C1 segment of cervical spinal cord (tissue), 14 donors: ENCODE measurements at places on chromosomes 1 and 21.

DNA sequence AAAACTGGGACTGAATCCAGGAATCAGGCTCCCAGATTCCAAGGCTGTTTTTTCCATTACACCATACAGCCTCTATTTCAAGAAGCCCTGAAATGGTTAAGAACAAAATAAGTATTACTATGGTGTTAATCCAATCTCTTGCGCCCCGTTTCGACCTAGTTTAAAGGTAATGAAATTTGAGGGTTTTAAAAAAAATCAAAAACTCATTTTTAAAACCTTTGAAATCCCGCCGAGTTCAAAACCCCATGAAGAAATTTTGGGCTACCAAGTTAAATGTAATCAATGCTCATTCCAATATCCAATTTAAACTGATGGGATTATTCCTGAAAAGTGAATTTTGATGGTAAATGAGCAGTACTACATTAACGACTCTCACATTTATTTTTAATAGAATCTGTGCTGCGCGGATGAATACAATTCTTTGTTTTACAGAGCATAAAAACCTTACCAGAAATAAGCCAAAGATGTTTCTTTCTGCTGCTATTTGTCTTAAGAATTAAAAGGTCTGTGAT lies 767 bp upstream of the EGLN1 start:
- no peak for DNase-seq

GRCh38 chr1:78279051-78279450 lies 211.7 kb upstream of the PTGFR start:
- DNase-seq = no peak

- DNase-seq = no peak
These were observed 51.7 kb downstream of the ABCA4 start for GRCh38 chr1:94068999-94069918.

- DNase-seq = no peak
These were observed 1.4 kb downstream of the RPE65 start for GRCh38 chr1:68448365-68448764.

GRCh38 chr1:79899914-79900313 lies 893.4 kb upstream of the ADGRL4 start:
- DNase-seq = no peak

GRCh38 chr1:217919683-217920388 lies 288.7 kb downstream of the SPATA17 start:
- no peak for DNase-seq

GRCh38 chr1:225426395-225427234 lies 1.2 kb downstream of the LBR start:
- no peak for DNase-seq

DNA sequence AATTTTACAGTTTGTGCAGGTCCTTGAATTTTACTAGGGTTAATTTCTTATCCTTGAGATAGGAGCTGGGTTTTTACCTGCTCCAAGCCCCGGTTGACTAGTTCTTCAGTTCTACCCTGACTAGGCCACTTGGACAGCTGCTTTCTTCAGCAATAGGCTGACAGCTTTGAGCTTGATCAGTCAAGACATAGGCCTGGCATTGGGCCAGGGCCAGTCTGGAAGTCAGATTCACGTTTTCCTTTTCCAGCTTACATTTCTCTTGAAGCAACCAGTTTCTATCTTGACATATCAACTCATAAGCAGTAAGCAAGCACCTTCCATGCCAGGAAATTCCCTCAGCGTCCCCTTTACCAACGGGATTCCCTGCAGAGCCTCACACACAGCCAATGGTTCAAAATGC lies 63.7 kb upstream of the AJAP1 start:
- DNase-seq = no peak

DNA sequence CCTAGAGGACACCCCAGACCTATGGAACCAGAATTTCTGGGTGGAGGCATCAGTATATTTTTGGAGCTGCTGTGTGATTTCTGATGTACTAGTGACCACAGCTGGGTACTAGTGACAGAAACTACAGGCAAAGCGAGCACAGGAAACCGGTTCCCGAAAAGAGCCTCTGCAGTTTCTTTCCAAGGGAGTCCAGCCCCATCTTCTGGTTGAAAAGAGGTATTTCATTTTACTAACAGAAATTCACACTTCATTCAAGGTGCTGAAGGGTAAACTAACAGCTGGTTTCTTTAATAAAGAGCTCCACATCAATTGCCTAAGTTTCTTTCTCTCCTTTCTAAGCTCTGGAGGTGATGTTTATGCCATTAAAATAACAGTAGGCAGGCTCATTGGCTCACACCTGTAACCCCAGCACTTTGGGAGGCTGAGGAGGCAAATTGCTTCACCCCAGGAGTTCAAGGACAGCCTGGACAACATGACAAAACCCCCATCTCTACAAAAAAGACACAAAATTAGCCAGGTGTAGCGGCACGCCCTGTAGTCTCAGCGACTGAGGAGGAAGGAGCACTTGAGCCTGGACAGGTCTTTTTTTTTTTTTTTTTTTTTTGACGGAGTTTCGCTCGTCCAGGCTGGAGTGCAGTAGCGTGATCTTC lies 22.0 kb downstream of the THAP3 start:
- no peak for DNase-seq

DNA sequence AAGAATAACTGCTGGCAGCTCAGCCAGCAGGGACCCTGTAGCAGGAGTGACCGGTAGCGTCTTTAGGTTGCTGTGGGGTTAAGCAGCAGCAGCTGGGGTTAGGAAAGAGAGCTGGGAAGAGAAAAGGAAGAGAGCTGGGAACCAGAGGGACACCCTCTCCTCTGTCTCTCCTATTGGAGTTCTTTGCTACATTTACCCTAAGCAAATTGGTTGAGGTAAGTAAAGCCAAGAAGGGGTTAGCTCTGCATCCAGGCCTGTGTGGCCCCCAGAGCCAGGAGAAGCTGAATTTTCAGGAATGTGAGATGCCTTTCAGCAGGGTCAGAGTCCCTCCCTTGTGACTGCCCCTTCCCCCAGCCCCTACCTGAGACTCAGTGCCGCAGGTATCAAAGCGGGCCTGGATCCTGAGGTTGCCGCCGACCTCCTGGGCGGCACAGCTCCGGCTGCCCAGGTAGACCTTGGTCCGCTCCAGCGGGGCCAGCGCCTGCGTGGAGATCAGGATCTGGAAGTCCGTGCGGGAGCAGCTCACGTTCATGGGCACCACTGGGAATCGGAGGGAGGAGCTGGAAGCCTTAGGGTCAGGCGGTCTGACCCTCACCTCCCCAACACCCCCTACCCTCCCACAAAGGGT lies 16.4 kb downstream of the CDCP2 start:
- DNase-seq = no peak

- DNase-seq = no peak
These were observed 61.8 kb downstream of the RGS13 start for GRCh38 chr1:192697771-192698170.

DNA sequence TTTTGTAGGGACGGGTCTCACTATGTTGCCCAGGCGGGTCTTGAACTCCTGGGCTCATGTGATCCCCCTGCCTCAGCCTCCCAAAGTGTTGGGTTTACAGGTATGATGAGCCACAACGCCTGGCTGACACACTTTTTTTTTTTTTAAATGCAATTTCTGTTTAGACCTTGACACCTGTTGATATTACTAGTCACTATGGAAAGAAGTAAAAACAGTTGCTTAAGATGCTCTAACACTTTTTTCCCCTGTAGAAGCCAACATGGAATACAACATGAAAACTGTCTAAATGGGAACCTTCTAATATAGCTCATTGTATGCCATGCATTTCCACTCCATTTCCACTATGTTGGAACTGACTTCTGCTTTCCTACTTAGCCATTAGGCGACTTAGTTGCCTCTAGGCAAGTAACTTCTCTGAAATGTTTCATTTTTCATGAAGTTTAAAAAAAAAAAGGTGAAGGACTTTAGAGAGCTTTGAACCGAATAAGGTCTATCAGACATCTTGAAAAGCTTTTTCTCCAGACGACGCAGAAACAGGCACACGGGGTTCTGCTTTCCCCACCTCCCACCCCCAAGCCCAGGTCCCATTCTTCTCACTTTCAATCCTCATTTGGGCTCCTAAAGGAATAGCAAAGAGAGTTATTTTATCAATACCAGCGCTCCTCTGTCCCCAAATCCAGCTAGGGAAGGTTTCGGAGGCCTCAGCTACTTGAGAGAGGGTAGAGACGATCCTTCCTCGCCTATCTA lies 648 bp upstream of the DR1 start:
- no peak for DNase-seq

GRCh38 chr1:182340233-182341058 lies 51.1 kb downstream of the GLUL start:
- DNase-seq = no peak

GRCh38 chr21:38075833-38076587 lies 159.8 kb upstream of the KCNJ6 start:
- no peak for DNase-seq

DNA sequence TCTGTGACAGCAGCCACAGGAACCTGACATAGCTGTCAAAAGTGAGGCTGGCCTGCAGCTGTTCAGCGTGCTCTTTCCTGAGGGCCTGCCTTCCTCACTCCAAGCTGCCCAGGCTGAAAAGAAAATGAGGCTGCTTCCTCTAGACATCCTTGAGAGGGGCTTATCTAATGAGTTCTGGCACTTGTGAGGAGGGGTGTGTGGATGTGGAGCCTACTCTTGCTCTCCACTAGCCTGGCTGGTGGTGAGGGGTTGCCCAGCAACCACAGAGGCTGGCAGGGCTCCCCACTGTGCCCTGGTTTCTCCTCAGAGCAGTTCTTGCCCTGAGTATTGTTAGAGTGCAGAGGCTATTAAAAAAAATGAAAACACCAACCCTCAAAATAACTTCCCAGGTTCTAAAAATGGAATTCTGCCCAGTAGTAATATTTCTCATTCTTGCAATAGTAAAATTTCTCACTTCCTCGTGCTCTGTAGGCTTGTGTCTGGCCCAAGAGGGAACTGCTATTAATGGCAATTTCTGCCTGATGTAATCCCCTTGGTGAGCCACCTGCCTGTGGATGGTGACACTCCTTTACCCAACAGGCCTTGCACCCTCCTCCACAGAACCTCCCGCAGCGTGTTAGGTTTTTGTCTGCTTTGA lies 52.6 kb upstream of the EPS8L3 start:
- DNase-seq = no peak

DNA sequence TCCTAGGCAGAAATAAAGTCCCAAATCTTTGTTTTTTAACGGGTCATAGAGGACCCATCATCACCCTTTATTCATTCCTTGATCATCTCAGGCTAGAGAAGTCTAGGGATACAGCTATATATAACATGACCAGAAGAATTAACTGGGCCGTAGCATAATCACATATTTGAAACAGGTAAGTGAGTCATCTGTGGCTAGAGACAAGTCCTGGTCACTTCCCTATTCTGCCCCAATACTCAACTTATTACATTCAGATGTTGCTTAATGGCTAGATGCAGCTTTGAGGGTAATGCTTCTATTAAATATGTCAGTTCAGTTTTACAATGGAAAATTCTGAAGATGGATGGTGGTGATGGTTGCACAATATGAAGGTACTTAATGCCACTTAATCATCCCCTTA lies 47.0 kb downstream of the EXO1 start:
- no peak for DNase-seq

DNA sequence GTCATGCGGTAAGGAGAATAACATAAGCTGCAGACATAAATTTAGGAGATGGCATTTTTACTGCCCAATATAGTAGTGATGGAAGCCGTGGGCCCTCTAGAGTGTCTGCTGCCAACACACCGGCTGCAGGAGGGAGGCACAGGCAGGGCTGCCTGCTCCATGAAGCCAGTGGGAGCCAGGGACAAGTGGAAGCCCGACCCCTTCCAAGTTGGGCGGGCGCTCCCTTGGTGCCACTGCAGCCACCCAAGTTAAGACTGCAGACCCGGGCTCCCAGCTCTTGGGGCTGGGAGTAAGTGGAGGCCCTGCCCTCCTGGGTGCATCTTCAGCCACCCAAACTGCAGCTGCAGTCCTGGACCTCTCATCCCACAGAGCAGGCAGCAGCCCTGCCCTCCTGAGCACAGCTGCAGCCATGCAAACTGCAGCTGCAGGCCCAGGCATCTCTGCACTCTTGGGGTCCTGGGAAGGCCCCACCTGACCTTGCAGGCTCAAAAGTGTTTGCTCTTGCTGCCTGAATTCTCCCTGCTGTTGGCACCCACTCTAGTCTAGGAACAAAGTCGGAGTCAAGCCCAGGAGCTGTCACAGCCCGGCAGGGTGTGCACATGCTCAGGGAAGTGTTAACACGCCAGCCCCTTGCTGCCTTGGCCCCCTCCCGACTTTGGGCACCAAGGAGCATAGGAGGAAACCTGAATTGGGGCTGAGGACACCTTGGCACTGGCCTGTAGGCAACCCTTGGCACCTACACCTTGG lies 437.2 kb upstream of the PRMT6 start:
- DNase-seq = no peak

DNA sequence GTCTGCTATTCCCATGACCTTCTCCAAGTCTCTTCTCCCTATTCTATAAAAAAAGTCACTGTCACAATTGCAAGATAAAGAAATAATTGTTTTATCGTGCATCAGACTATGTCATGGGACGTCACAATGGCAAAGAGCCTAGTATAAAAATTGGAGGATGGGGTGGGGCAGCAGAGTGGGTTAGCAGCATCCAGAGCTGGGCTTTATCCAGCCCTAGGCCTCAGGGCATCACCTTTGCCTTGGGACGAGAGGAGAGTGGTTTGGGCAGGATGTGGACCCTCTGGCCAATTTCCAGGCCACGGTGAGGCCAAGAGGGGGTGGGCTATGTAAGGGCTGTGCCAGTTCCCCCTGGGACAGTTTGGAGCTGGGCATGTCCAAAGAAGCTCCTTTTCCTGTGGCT lies 25.7 kb downstream of the WNT4 start:
- no peak for DNase-seq

DNA sequence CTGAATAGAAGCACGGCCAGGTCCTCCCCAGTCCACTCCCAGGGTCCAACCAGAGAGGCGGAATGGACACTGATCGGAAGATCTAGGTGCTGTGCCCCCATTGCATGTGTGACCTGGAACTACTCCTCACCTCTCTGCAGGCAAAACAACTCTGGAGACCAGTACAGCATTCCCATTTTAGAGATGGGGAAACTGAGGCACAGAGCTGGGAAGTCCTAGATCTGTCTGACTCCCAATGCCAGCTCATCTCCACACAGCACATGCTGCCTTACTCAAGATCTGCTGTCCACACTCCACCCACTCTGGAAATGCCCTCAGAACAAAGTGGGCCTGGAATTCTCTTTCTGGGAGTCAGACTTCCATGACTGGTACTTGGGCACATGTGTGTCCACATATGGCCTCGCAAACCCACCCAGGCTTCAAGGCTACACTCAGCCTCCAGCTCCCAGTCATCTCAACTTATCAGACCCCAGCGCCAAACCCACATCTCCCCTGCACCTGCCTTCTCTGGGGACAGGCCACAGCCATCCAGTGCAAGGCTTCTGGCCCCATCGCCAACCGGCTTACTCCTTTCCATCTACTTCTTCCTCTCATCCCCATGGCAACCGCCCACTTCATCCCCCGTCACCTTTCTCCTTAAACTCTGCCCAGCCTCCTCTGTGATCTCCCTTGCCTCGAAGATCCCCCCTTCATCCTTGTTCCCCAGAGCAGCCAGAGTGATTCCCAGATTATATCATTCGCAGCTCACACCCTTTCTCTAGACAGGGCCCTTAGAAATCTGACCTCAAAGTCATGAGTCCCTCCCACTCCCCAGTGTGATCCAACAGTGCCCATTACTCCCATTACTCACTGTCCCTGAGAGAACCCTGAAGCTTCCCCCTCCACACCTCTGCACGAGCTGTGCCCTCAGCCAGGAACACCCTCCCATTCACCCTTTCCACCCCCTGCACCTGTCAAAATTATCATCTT lies 2.7 kb downstream of the COL8A2 start:
- DNase-seq = no peak
